ENCODE measurements at places on chromosomes 3 and 15. TPM values are rescaled to one million over a fixed set of nuclear protein-coding genes. Genes with fewer than 3 reads are reported as not detected.

RASGRF1 gene
- total RNA-seq = not detected

DNA sequence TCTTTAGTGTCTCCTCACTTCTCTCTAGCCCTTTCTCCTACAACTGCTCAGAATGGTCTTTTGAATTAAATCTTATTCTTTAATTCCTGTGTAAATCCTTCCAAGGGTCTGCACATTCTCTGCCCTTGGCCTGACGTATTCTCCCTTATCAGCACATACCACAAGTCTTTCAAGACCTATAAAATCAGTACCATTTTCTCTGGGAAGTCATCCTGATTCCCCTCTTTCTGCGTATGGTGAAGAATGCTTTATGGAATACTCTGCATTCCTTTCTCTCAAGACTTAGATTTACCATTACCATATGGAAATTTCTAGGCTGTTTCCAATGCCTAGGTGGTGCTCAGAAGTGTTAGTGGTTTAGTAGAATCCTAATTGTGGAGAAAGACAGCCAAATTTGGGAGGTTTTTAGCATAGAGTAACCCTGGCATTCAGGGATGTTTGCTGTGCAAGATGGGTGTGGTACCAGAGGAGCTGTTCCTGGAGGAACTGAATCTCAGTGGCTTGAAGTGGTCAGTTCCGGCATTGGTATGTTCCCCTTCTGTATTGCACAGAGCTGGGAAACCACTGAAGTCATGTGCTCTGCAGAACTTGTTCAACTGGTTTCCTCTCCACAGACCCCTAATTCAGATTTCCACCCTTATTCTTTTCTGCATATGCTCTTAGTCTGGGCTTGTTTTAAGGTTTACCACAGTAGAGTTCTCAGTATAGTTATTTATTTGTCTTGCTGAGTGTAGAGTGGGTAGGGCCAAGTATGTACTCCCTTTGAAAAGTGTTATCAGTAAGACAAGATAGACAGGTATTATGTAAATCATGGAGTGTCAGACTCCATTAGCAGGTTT, 24.5 kb downstream of the IQGAP1 start:
- no peak for DNase-seq

DNA sequence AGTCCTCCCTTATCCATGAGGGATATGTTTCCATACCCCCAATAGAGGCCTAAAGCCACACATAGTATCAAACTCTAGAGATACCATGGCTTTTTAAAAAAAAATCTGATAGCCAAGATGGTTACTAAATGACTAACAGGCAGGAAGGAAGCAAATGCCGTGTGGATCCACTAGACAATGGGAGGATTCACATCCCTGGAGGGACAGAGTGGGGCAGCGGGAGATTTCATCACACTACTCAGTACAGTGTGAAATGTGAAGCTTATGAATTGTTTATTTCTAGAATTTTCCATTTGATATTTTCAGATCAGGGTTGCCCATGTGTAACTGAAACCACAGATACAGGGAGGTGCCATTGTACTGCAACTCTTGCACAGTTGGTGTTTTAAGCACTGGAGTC, 826.6 kb downstream of the SQOR start:
- no peak for DNase-seq

GRCh38 chr3:138684396-138684795, 75.8 kb downstream of the FAIM start:
- no peak for DNase-seq

DNA sequence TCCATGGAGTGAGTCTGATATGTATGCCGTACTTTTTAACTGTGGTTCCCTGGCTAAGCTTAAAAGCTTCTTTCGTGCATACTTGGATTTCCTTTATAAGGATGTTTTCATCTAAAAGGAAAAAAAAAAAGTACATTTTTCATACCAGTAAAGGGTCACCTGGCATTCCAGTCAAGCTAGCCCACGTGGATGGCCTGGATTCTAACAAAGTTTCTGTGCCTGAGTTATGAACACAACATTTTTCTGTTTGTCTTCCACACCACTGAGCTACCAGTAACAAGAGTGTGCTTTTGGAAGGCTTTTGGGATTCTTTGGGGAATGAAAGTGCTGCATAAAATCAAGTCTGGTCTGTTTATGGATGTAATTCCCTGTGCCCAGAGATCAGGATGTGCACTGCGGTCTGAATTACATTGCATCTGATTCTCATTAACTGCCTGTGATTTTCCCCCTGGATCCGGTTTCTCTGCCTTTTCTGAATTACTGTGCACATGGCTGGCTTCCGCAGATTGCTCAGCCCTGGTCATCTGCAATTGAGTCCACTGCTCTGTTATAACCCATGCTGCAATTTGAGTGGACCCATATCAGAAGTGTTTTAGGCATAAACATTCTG, 38.2 kb upstream of the MAGI1 start:
- DNase-seq = no peak
